HTR-8/SVneo (cell line): ENCODE measurements at places on chromosomes 2 and 18.

- no peak for DNase-seq
These were observed 48.2 kb downstream of the AGAP1 start for GRCh38 chr2:235541838-235542549.

GRCh38 chr2:144502369-144502768, 17.6 kb downstream of the ZEB2 start:
- no peak for DNase-seq

GRCh38 chr2:11505652-11506610, 27.9 kb upstream of the GREB1 start:
- DNase-seq, result peak; percentile 38

- no peak for DNase-seq
These were observed 51.3 kb upstream of the ACSL3 start for GRCh38 chr2:222809582-222809981.

DNA sequence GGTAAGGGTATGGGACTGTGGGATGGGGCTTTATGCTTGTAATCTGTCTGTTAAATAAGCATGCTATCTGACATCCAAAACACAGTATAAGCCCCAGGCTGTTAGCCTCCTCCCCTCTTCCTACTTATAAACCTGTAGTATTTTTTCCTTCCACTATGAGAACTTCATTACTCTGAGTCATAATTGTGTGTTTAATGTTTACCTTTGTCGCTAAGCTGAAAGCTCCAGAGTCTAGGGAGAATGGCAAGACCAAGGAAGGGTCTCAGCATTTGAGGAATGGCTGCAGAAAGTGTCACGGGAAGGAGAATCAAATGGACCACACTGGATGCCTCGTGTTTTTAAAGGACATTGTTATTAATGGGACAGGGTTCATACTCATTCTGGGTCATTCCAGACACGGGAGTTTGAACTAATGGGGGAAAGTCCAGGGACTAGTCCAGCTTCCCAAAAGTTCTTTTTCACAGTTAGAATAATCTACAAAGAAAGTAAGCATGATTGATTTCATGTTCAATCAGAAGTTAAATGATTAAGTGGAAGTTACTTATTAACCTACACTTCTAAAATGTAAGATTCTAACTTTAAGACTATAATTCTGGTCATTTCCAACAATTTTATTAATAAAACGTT, 292.2 kb downstream of the AFF3 start:
- DNase-seq, result no peak

DNA sequence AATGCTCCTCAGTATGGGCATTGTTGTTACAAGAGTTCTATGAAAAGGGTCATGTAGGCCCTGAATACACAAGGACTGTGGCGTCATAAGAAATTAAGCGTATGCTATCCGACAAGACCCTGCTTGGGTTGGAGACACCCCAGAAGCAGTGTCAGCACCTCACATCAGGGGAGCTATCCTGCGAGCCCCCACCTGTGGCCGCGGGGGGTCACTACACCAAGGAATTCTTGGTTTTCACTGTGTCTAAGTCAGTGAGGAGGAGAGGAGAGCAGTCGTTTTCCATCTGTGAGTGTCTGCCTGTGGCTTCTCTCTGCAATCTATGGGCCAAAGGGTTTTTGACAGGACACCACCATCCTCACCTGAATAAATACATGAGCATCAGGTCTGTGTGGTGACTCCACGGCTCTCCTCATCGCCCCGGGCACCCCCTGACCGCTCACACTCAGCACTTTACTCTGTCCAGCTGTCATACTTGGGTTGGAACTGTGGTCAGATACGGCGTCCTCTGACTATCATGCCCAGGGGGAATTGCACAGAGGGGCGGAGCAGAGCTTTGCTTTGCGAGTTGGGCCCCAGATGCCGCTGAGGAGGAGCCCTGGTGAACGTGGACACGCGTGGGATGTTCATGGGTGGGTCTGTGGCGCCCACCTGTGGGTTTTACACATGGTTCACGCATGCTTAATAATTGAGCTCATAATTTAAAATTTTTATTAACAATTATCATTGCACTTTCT, 235.5 kb downstream of the MYT1L start:
- DNase-seq, result no peak

- DNase-seq, result no peak
These were observed 262.2 kb downstream of the TWIST2 start for GRCh38 chr2:239109928-239110545.
